ENCODE measurements at places on chromosomes 3 and 15.

DNA sequence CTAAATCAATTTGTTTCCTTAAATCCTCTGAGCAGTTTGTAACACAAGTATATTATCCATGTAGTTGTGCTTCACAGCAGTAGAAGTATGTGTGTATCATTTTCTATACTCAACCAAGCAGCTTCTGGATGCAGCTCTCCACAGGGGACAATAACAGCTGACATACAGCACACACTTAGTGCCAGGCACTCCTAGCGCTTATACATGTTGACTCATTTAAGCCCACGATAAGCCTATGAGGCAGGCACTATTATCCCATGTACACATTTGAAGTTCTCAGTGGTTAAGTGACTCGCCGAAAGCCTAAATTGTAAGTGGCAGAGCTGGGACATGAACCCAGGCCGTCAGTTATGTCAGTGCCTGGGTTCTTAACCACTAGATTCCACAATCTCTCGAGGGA, 20.3 kb upstream of the LPP start:
- DNase-seq: no peak
- no peak overlapping the region for H3K27ac ChIP-seq
- H3K36me3 ChIP-seq: no peaks in the 10 kb centered on the region
- H3K27me3 ChIP-seq: no peaks in the 10 kb centered on the region

DNA sequence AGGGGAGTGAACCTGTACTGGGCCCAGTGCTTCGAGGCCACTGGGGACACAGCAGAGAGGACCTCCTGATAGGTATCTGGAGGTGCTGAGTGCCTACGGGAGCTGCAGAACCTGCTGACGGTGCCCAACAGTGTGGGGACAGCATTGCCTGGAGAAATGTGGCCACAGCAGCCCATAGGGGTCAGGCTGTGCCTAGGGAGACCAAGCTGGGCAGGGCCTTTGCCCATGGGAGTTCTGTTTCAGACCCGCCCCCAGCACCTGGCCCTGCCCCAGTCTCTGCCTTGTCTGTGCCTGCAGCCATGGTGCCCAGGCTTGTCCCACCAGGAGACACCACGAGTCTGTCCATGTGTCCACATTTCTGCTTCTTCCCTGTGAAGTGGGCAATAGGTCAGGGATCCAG, 15.3 kb upstream of the RPL32 start:
- no peak overlapping the region for H3K27ac ChIP-seq
- DNase-seq: no peak
- no peaks in the 10 kb centered on the region for H3K4me1 ChIP-seq
- H3K27me3 ChIP-seq: no peaks in the 10 kb centered on the region

GRCh38 chr3:73215281-73215680, 153.8 kb downstream of the EBLN2 start:
- no peaks in the 10 kb centered on the region for H3K27me3 ChIP-seq
- H3K4me3 ChIP-seq: no peak overlapping the region
- no peaks in the 10 kb centered on the region for H3K36me3 ChIP-seq
- no peak for DNase-seq
- H3K27ac ChIP-seq: no peak overlapping the region

DNA sequence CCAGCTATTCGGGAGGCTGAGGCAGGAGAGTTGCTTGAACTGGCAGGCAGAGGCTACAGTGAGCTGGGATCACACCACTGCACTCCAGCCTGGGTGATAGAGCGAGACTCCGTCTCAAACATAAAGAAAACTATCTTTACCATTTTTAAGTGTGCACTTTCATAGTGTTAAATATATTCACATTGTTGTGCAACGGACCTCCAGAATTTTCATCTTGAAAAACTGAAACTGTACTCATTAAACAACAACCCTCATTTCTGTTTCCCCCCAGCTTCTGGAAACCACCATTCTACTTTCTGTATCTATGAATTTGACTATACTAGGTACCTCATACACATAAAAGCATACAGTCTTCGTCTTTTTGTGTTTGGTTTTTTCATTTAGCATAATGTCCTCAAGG, 375.1 kb downstream of the SHQ1 start:
- DNase-seq: no peak
- H3K4me3 ChIP-seq: no peak overlapping the region
- H3K27ac ChIP-seq: no peak overlapping the region
- no peaks in the 10 kb centered on the region for H3K4me1 ChIP-seq
- no peaks in the 10 kb centered on the region for H3K27me3 ChIP-seq
- H3K36me3 ChIP-seq: no peaks in the 10 kb centered on the region

DNA sequence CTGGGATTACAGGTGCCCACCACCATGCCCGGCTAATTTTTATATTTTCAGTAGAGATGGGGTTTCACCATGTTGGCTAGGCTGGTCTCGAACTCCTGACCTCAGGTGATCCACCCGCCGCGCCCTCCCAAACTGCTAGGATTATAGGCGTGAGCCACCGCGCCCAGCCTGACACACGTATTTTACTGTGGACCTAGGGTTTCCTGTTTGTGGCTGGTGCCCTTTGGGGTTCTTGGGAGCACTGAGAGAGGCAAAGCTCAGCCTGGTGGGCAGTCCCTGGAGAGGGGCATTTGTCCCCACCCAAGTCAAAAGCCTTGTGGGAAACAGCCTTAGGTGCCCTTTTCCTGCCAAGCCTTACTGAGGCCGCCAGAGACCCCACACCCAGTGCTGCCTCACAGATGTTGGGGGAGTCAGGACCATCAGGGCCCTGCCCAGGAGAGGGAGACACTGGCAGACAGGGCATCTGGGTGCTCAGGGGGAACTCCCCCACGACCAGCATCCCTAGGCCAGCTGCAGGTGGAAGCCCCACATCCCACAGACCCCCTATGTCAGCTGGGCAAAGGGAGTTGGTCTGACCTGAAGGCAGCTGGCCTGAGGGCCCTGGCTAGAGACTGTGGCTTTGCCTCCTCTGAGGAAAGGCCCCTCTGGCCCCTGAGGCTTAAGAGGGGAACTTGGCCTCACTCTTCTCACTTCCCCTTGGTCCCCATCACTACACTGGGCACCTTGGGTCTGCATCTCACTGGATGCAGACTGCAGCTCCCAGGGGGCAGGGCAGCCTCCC, 35.1 kb downstream of the DNAH1 start:
- DNase-seq: no peak
- no peak overlapping the region for H3K4me3 ChIP-seq
- no peaks in the 10 kb centered on the region for H3K36me3 ChIP-seq
- no peaks in the 10 kb centered on the region for H3K4me1 ChIP-seq
- H3K27me3 ChIP-seq: no peaks in the 10 kb centered on the region
- no peak overlapping the region for H3K27ac ChIP-seq

- no peaks in the 10 kb centered on the region for H3K27me3 ChIP-seq
- no peak overlapping the region for H3K4me3 ChIP-seq
- H3K4me1 ChIP-seq: no peaks in the 10 kb centered on the region
Observed at GRCh38 chr3:51445544-51446280, 54.1 kb downstream of the DCAF1 start.

DNA sequence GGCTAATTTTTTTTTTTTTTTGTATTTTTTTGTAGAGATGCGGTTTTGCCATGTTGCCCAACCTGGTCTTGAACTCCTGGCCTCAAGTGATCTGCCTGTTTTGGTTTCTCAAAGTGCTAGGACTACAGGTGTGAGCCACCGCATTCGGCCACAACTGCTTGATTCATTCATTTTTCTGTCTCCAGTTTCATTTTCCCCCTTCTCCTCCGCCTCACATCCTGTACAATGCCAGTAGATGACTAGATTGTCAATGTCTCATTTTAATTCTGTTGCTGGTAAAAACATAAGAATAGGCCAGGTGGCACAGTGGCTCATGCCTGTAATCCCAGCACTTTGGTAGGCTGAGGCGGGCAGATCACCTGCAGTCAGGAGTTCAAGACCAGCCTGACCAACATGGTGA, 12.0 kb upstream of the ZNF592 start:
- no peak for DNase-seq
- no peak overlapping the region for H3K4me3 ChIP-seq
- H3K36me3 ChIP-seq: no peaks in the 10 kb centered on the region
- no peaks in the 10 kb centered on the region for H3K27me3 ChIP-seq
- H3K27ac ChIP-seq: no peak overlapping the region

DNA sequence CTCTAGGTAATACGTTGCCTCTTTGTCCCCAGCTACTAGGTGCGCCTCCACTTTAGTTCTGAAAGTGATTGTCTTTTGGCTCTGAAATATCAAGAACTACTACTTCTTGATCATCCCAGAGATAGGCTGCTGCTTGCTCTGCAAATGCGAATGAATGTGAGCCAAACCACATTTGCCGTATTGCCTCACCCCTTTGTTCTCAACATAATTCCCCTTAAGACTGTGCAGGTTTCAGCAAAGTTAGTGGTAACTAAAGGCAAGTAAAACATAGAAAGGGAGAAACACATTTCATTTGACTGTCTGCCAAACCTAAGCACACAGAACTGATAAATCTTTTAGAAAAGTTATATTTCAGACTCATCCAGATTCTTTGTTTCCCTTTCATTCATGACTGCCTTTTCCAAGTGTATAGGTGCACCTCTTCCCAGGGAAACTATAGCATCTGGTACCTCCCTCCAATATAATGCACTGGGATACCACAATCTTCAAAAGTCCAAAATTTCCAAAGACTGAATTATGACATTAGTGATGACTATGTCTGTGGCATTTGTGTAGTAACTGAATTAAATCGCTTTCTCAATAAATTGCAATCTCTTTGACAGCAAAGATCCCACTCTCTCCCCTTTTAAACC, 720.6 kb upstream of the CBLB start:
- H3K27ac ChIP-seq: no peak overlapping the region
- DNase-seq: no peak
- H3K27me3 ChIP-seq: no peaks in the 10 kb centered on the region
- H3K36me3 ChIP-seq: no peaks in the 10 kb centered on the region

- DNase-seq: no peak
- no peak overlapping the region for H3K4me3 ChIP-seq
- no peaks in the 10 kb centered on the region for H3K27me3 ChIP-seq
Observed at GRCh38 chr3:24154013-24154695, 209.1 kb downstream of the NR1D2 start.

- no peak overlapping the region for H3K27ac ChIP-seq
- no peaks in the 10 kb centered on the region for H3K36me3 ChIP-seq
- H3K4me3 ChIP-seq: no peak overlapping the region
- no peaks in the 10 kb centered on the region for H3K27me3 ChIP-seq
- no peak for DNase-seq
Observed at GRCh38 chr15:71304681-71305080, 189.4 kb downstream of the THSD4 start.

DNA sequence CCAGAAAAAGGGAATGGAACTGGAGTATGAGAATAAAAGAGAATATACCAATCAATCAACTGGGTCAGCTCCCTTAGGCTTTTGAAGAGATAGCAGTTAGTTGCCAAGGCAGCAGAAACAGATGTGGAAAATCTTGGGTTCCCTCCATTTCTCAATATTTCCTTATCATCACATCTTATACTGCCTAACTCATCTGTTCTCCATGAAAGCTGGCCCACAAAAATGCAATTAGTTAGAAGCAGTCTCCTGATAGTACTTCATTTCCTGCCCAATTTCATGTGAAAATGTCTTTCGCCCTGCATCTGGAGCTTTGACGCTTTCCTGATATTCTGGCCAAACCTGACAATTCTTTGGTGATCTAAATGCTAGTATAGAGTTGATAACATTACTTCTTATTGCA, 30.1 kb upstream of the SPTSSB start:
- no peaks in the 10 kb centered on the region for H3K27me3 ChIP-seq
- H3K27ac ChIP-seq: no peak overlapping the region
- H3K4me1 ChIP-seq: no peaks in the 10 kb centered on the region
- H3K4me3 ChIP-seq: no peak overlapping the region
- no peaks in the 10 kb centered on the region for H3K36me3 ChIP-seq
- no peak for DNase-seq

DNA sequence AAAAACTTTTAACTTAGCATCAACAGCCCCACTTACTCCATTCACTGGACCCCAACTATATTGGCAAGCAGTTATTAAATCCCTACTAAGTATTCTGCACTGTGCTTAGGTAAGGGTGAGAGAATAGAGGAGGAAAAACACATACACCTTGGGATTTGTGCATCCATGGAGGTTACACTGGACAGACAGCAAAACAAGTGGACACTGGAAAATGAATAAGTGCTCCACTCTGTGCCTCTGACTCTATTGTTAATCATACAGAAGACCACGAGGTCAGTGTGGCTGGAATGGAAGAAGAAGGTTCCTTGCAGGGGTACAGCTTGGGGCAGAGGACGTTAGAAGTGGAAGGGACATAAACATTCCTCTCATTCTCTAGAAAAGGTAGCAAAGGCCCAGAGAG, 3.2 kb downstream of the ADCY5 start:
- DNase-seq: no peak
- H3K36me3 ChIP-seq: no peaks in the 10 kb centered on the region
- no peak overlapping the region for H3K27ac ChIP-seq
- no peaks in the 10 kb centered on the region for H3K4me1 ChIP-seq

GRCh38 chr3:54347060-54347459, 224.7 kb downstream of the CACNA2D3 start:
- H3K4me1 ChIP-seq: no peaks in the 10 kb centered on the region
- no peaks in the 10 kb centered on the region for H3K36me3 ChIP-seq

DNA sequence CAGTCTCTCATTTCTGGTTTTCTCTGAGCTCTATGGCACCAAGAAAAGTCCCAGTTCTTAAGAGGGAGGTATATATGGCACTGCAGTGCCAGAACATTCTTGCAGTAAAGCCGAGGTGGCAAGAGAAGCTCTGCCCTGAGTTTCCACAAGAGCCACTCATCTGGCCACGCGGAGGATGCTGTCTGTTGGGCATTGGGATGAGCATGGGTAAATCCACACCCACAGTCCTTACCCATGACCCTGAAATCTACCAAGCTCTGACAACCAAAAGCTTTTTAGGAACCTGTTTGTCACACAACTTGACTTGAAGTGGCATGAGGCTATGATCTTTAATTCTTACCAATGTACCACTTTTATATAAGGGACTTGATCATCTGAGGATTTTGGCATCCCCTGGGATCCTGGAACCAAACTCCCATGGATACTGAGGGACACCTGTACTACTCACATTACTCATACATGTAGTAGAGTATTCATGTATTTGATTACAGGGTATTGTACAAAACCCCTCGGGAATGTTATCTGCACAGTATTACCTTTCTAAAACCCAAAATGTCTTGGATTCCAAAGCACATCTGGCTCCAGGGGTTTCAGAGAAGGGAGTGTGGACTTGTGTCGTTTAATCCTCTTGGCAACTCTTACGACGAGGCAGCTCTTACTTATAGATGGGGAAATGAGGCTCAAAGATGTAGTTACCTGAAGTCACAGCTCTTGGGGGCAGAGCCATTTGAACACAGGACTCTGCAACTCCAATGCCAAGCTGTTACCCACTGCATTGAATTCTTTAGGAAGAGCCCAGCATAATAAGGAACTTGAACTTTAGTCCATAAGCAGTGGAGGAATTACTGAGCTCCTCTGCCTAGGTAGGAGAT, 8.8 kb downstream of the RPL32 start:
- H3K36me3 ChIP-seq: peaks cover 49% of the 10 kb centered on the region
- H3K27me3 ChIP-seq: no peaks in the 10 kb centered on the region
- H3K27ac ChIP-seq: no peak overlapping the region
- DNase-seq: no peak
- no peak overlapping the region for H3K4me3 ChIP-seq
- peaks cover 3% of the 10 kb centered on the region for H3K4me1 ChIP-seq

- no peak overlapping the region for H3K27ac ChIP-seq
- no peak overlapping the region for H3K4me3 ChIP-seq
- peaks cover 4% of the 10 kb centered on the region for H3K4me1 ChIP-seq
- DNase-seq: peak; percentile 34
Observed at GRCh38 chr15:90648137-90649070, 68.7 kb upstream of the BLM start.

Measured in pancreas (tissue), 10 donors.